ENCODE measurements at places on chromosomes 2 and 18.

DNA sequence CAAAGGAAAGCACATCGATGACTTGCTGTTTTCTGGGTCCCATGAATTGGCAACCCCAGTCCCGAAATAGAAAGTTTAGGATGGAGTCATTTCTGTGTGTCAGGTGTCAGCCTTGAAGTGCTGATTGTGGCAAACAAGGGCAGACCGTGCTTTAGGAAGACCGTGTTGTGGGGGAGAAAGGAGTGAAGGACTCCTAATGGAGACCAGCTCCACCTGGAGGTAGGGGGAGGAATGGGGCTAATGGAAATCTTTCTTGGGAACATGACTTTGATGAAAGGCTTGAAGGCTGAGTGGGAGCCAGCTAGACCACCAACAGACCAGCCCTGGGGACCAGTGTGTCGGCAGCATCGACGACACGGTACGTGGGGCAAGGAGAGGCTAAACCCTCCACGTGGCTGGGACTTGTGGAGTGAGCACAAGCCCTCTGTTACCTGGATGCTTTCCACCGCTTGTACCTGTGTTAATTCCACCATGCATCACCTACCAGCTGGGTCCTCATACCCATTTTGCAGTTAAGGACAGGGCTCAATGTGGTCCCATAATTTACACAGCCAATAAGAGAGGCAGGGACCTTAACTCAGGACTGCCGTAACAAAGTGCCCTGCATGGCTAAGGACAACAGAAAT is 104.2 kb downstream of the SH3BP4 start:
- DNase-seq, result no peak

GRCh38 chr18:42341423-42341822 is 386.4 kb downstream of the PIK3C3 start:
- no peak for DNase-seq

GRCh38 chr2:134515137-134515536 is 203.7 kb downstream of the TMEM163 start:
- DNase-seq, result no peak

DNA sequence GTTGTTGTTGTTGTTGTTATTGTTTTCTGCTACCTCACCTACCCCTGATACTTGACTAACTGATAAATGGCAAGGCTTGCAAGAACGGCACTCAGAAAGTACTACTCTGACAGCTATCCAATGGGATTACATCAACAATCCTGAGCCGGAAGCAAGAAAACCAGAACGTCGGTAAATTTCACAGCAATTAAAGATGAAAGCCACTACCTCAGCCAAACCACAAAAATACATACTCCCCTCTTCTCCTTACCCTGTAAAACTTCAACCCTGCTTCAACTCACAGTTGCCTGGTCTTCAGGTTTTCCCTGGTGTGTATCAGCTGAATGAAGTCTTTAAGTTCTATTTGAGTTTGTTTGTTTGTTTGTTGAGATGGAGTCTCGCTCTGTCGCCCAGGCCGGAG is 293.7 kb upstream of the RND3 start:
- no peak for DNase-seq

DNA sequence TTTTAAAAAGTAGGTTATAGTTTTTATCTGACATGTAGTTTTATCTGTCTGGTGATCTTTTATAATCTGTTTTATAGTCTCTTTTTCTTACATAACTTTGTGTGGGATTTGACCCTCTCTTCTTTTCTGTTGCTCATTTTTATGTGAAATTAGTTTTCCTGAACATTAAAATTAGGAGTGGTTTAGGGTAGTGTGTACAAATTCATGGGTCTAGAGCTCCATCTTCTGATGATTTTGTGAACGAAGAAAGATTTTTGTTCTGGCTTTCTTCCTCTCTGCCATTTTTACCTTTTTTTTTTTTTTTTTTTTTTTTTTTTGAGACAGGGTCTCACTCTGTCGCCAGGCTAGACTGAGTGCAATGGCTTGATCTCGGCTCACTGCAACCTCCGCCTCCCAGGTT is 46.6 kb downstream of the SLC30A6 start:
- no peak for DNase-seq

- DNase-seq, result no peak
These were observed 25.8 kb downstream of the CALCRL start for GRCh38 chr2:187422282-187422681.

- no peak for DNase-seq
These were observed 2.1 kb downstream of the SPOPL start for GRCh38 chr2:138503652-138504051.

- no peak for DNase-seq
These were observed 42.4 kb downstream of the IL1RL2 start for GRCh38 chr2:102229141-102229769.

DNA sequence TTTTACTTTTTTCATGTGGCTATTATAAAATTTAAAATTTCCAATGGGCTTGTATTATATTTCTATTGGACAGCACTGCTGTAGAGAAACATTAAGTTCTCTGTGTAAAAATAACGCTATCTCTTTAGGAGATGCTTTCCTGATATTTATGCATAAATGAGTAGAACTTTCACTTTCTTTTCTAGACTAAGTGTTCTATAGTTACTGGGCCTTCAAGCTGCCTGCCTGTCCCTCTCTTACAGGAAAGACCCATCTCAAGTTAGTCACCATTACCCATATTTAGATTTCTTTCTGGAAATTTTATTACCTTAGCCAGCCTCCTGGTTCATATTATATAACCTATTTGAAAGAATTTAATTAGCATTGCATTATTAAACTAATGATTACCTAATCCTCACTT is 4.8 kb downstream of the ITGA4 start:
- no peak for DNase-seq

DNA sequence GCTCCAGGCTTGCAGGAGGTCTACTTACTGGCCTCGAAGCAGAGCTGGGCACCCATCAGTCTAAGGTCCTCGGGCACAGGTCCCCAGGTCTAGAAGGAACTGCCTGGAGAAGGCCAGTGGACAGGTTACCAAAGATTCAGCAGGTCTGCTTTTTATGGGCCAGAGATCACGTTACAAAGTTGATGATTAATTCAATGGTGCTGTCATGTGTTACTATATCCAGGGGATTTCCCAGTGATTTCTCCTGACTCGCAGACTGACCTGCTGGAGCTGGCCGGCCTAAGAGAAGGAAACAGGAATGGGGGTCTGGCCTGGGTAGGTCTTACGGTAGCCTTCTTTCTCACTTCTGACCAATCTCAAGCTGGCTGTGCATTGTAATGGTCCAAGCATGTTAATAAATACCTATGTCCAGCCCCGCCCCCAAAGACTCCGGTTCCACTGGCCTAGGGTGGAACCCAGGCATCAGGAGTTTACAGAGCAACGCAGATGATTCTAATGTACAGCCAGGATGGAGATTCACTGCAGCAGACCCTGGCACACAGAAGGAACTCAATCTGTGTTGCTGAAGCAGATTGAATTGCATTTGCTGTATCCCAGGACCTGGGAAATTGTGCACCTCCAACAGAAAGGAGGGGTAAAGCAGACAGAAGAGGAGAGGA is at the start of gene NEURL3:
Gene NEURL3 (minus strand): TSS at position 127 of the 659 bp plus-strand sequence. CDS start 71 bp downstream, at position 56.
- DNase-seq, result no peak

DNA sequence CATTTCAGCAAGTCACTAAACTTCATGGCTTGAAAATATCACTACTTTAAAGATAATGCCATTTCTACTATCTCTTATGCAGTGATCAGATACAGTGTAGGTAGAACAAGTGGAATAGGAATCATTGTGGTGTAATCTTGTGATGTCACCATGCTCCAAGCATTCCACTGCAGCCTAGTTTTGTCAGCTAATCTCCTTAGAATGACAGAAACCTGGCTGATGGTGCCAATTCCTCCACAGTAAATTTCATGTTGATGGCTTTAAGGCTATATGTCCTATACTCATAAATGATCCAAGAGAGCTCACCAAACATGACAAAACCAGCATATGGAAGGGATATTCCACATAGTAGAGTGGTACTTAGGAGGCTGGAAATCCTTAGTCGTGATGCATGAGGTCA is 184.9 kb downstream of the PDE1A start:
- DNase-seq, result no peak

GRCh38 chr2:219010162-219010756 is 17.0 kb upstream of the CRYBA2 start:
- DNase-seq, result no peak

DNA sequence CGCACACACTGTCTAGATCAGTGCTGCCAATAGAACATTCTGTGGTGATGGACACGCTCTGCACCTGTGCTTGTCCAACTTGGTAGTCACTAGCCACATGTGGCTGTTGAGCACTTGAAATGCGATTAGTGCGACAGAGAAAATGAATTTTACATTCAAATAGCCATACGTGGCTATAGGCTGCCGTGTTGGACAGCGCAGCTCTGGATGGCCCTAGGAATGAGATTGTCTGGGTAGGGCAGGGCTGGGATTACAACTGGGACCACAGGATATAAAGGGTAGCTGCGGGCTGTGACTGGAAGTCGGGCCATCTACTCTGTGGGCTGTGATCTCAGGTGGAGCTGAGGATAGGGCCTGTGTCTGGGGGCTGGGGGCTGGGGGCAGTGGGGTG is 5.2 kb downstream of the ASIC4 start:
- no peak for DNase-seq

GRCh38 chr2:68734176-68734575 is 435 bp upstream of the ARHGAP25 start:
- DNase-seq, result no peak

DNA sequence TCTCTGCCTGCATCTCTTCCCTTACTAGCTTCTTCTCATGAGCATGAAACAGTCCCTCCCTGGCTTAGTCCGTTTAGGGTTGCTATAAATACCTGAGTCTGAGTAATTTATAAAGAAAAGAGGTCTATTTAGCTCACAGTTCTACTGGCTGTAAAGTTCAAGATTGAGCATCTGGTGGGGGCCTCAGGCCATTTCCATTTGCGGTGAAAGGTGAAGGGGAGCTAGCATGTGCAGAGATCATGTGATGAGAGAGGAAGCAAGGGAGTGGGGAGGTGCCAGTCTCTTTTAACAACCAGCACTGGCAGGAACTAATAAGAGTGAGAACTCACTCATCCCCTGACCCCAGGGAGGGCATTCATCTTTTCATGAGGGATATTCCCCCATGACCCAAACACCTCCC is 26.8 kb downstream of the RHBDD1 start:
- no peak for DNase-seq

- no peak for DNase-seq
These were observed 51.6 kb downstream of the DPP4 start for GRCh38 chr2:162022290-162022945.

DNA sequence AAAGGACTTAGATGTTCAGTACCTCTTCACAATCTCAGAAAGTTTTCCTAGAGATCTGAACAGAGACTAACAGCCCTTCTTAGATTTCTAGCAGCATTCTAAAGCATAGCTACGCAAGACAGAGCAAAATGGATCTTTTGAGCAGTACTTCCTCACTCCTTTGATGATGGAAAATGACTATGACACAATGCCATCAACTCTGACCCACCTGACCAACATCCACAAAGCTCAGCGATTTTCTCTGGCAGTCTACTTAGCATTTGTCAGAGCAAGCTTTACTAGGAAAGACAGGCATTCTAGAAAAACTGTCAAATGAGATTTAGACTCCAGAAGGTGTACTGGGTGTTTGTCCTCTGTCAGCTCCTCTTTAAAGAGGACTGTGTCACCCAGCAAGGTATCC is 180.9 kb upstream of the ACVR2A start:
- DNase-seq, result no peak

DNA sequence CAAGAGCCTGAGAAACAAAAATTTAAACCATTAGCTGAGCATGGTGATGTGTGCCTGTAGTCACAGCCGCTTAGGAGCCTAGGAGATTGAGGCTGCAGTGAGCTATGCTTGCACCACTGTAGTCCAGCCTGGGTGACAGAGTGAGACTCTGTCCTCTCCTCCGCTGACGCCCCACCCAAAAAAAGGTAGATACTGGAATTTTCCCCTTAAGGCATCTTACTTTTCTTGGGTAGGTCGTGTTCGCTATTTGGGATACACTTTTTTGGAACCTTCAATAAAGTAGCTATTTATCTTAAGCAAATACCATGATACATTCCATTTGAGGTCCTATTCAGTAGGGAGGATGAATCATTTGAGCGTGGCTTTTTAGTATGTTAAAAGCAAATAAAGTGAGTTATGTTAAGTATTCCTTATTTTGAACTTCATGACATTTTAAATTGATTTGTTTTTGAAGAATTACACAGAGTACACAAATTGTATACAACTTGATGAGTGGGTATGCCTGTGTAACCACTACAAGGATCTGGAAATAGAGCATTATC is 38.7 kb downstream of the RALBP1 start:
- no peak for DNase-seq

GRCh38 chr2:6665093-6666045 is 200.3 kb downstream of the CMPK2 start:
- no peak for DNase-seq

All from T-helper 17 cell (primary cell).